ENCODE measurements at places on chromosomes 3 and 15. TPM values are rescaled to one million over a fixed set of nuclear protein-coding genes. Genes with fewer than 3 reads are reported as not detected.

The HHATL gene
- not detected for polyA plus RNA-seq

The EXD1 gene
- 0.03 TPM for polyA plus RNA-seq

The MASP1 gene
- polyA plus RNA-seq: 14.2 TPM

The ALDH1L1 gene
- 7.2 TPM for polyA plus RNA-seq

The MCTP2 gene
- polyA plus RNA-seq: 12.0 TPM

The SLC7A14 gene
- polyA plus RNA-seq: not detected

The TRIM42 gene
- not detected for polyA plus RNA-seq

The FOXL2 gene
- not detected for polyA plus RNA-seq

The ITIH3 gene
- polyA plus RNA-seq: not detected

The FES gene
- 7.2 TPM for polyA plus RNA-seq

The IL5RA gene
- polyA plus RNA-seq: not detected

The GOLGA6A gene
- not detected for polyA plus RNA-seq

The MEIS2 gene
- polyA plus RNA-seq: 1.4 TPM

Measured in sigmoid colon (tissue), 7 donors.